ENCODE measurements at places on chromosomes 2 and 18. TPM values are rescaled to one million over a fixed set of nuclear protein-coding genes. Genes with fewer than 3 reads are reported as not detected.

DNA sequence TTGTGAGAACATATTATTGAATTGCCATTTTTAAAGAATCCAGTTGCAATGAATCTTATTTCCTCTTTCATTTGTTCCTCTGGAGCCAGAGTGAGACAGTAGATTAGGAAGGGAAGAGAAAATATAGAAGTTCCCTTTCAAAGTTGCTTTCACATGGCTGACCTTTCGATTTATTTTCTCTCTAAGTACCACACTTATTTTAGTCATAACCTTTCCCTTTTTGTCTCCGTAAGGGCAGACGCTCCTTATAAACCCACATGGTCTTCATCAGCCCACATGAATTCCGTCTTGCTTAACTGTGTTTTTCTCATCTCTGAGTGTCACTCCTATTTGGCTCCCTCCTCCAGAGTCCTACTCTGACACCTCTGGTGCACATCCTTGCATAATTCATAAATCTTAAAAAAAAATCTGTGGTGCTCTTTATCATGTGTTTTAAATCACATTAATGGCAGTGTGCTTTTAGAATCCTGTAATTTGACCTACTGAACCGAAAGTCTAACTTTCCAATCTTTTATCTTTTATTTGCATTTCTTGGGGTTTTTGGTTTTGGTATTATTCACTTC is 38.5 kb upstream of the ZNF396 start:
- H3K27ac ChIP-seq, result peak overlapping the region; percentile 30
- peaks cover 16% of the 10 kb centered on the region for H3K4me1 ChIP-seq
- peak overlapping the region; percentile 43 for H3K4me3 ChIP-seq
- DNase-seq, result no peak
- H3K36me3 ChIP-seq, result peaks cover 2% of the 10 kb centered on the region

GRCh38 chr2:43538034-43538670 is 57.7 kb downstream of the THADA start:
- DNase-seq, result no peak
- H3K36me3 ChIP-seq, result peaks cover 5% of the 10 kb centered on the region
- peak overlapping the region; percentile 75 for H3K27ac ChIP-seq
- H3K4me3 ChIP-seq, result no peak overlapping the region
- peaks cover 13% of the 10 kb centered on the region for H3K4me1 ChIP-seq
- no peaks in the 10 kb centered on the region for H3K27me3 ChIP-seq

DNA sequence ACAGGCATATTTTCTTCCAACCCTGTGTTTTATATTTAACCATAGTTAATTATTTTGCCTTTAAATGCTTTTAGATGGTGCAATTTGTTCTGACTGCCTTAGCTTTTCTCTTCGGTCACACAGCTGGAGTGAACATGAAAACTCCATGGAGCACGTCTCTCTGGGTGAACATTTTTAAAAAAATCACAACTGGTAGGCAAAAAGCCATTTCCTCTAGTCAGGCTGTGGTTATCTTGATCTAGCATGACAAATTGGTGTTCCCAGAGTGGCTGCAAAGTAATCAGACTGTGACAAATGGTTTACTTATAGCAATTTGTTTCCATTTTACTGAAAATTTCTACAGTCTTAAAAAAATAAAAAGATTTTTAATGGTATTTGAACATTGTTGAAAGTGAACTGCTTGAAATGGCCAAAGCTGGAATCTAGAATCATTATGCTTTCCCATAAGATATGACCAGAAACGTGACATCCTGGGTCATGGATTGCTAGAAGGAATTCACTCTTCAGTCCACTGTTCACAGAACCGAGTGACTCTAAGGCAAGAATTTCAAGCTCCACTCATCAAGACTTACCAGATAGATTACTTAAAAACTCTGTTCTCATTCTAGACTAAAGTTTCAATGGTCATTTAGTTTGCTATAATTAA is 703.6 kb downstream of the CPS1 start:
- DNase-seq, result no peak
- no peak overlapping the region for H3K27ac ChIP-seq
- no peak overlapping the region for H3K4me3 ChIP-seq
- no peaks in the 10 kb centered on the region for H3K4me1 ChIP-seq
- H3K36me3 ChIP-seq, result no peaks in the 10 kb centered on the region

Gene ZSWIM2
- not detected for total RNA-seq

Gene FZD7
- total RNA-seq, result 0.30 TPM
